ENCODE measurements at places on chromosomes 4 and X. TPM values are rescaled to one million over a fixed set of nuclear protein-coding genes. Genes with fewer than 3 reads are reported as not detected.

The RHOH gene
- total RNA-seq: not detected

DNA sequence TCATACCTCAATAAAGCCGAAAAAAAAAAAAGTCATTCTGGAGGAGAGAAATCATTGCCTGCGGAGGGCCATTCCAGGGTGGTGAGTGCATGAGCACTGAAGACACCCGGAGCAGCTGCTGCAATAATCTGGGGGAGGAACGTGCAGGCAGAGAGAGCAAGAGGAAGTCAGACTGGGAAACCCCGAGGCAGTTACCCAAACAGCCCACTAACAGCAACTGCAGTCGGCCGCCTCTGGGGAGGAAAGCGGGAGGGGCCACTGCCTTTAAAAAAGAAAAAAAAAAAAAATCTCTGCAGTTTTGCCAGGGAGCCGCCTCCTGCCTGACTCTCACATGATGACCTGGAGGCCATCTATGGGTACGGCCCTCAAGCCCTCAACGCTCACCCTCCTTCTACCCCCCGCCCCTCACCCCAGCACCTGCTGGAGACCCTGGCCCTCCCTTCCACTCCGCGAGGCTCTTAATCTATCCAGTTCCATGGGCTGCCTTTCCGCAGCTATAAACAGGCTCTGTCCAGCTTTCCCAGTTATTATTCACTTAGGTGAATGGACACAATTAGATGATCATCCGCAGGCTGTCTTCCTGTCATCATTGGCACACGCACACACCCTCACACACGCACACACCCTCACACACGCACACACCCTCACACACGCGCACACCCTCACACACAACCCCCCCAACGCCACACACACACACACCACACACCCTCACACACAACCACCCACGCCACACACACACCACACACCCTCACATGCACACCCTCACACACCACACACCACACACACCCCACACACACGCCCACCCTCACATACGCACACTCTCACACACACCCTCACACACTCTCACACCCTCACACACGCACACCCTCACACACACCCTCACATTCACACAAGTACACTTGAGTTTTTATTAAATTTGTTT is 3.4 kb upstream of the AVPR2 start:
- H3K4me1 ChIP-seq: peaks cover 4% of the 10 kb centered on the region
- no peaks in the 10 kb centered on the region for H3K36me3 ChIP-seq
- H3K27me3 ChIP-seq: no peaks in the 10 kb centered on the region

The P2RY10 gene
- not detected for total RNA-seq

GRCh38 chr4:172858731-172859230 is 309.8 kb upstream of the GALNT7 start:
- no peak for DNase-seq
- H3K36me3 ChIP-seq: no peaks in the 10 kb centered on the region
- no peak overlapping the region for H3K27ac ChIP-seq
- no peaks in the 10 kb centered on the region for H3K27me3 ChIP-seq
- no peaks in the 10 kb centered on the region for H3K4me1 ChIP-seq

The P2RY4 gene
- not detected for total RNA-seq
